ENCODE measurements at places on chromosomes 3 and 15.

DNA sequence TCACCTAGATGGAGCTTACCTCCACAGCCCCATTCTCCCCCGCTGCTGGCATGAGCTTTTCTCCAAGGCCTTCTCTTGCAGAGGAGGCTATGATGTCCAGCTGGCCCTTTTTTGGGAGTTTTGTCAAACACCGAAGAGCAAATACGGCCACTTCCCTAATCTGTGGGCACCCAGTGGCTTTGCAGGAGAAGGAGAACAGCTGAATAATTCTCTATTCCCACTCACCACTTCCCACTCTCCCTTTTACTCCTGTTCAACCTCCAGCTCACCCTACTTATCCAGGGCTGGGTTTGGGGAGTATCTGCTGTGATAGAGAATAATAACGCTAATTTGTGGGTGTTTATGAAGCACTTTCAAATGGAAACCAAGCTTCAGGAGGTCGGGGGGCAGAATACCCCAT lies 93.0 kb downstream of the AAGAB start:
- DNase-seq, result peak; percentile 67

- no peak for DNase-seq
These were observed 29.6 kb downstream of the FSIP1 start for GRCh38 chr15:39752991-39753390.

GRCh38 chr3:156160647-156161046 lies 40.3 kb downstream of the KCNAB1 start:
- peak; percentile 27 for DNase-seq

DNA sequence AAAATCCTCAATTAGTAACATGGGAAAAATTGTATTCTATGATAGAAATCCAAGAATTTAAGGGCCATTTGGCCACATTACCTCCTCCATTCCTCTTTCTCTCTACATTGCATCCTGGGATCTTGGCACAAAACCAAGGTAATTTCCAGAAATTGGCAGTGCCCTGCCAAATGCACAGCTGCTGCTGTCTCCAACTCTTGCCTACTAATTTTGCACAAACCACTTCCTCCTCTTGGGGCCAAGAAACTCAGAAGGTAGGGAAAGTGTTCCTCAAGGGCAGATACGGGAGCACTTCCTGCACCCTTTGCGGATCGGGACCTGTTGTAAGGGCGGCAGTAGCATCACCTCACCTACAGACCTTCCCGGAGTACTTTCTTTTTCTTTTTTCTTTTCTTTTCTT lies 57.8 kb downstream of the MAP3K13 start:
- DNase-seq, result peak; percentile 43

DNA sequence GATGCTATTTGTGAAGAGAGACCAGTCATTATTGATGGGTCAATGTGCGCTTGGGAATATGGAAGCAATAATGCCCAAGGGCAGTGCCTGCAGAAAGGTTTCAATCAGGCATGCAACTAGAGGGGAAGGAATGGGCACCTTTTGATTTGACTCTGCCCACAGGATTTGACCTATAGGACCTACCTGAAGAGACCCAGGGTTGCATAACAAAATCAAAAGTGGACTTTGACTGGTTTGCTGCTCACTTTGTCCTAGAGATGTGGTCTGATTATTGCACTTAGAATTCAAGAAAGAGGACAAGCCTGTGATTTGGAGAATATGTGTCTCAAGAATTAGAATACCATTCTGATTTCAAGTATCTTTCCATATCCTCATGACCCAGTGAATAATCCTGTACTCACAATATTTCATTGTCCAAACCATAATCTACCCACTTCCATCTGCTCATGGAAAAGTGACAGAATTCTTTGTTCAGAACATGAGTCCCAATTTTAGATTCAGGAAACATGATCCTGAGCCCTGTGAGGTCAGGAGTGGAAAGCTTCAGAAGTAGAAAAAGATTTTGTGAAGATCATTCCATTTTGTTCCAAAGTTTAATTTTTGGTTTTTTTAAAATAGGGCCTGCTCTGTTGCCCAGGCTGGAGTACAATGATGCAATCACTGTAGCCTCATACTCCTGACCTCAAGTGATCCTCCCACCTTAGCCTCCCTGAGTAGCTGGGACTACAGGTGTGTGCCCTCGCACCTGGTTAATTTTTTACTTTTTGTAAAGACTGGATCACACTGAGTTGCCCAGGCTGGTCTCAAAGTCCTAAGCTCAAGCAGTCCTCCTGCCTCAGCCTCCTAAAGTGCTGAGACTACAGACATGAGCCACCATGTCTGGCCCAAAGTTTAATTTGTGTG lies 151.3 kb upstream of the NR2E3 start:
- no peak for DNase-seq

All from suppressor macrophage treated with lipopolysaccharide for 4 hours (primary cell).